ENCODE measurements at places on chromosomes 16 and 17.

- DNase-seq: no peak
Observed at GRCh38 chr17:41518789-41519449, at the start of gene KRT15. Gene KRT15, minus strand, starts transcription at chr17:41518890. Its CDS starts 63 bp downstream, at chr17:41518827.

DNA sequence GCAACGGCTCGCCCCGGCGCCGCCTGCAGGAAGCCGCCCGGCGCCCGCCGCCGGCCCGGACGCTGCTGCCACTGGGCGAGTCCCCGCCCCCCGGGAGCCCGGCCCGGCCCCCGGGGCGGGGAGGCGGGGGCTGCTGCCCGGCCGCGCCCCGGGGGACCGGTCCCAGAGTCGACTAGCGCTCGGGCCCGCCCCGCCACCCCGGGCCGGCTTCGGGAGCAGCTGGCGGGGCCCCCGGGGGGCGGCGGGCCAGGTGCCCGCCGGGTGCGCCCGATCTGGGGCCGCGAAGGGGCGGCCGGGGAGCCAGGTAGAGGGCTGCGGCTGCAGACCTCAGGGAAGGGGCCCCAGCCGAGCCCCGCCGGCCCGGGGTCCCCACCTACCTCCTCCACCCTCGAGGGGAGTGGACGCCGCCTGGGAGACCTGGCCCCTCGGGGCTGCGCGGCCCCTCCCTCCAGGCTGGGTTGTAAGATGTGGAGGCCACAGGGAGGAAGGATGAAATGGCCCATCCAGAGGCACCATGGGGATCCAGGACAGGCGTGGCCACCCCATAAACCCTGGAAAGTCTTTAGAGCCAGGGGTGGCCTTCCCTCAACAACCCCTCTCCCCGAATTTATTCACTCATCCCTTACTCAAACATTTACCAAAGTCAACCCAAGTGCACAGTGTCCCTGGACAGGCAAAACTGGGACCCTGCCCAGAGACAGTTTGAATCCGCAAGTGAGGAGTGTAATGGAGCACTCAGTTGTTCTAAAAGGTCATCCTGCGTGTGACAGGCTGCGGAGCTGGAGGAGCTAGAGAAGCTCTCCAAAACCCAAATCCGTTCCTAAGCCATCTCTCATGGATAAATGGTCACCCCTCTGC is at the start of gene CDYL2:
Gene CDYL2, minus strand, starts transcription at position 73 of the 858 bp plus-strand sequence. CDS start 425 bp downstream, outside the sequence.
- no peak for DNase-seq

GRCh38 chr16:82357237-82357636 is 187.2 kb upstream of the MPHOSPH6 start:
- DNase-seq: no peak

DNA sequence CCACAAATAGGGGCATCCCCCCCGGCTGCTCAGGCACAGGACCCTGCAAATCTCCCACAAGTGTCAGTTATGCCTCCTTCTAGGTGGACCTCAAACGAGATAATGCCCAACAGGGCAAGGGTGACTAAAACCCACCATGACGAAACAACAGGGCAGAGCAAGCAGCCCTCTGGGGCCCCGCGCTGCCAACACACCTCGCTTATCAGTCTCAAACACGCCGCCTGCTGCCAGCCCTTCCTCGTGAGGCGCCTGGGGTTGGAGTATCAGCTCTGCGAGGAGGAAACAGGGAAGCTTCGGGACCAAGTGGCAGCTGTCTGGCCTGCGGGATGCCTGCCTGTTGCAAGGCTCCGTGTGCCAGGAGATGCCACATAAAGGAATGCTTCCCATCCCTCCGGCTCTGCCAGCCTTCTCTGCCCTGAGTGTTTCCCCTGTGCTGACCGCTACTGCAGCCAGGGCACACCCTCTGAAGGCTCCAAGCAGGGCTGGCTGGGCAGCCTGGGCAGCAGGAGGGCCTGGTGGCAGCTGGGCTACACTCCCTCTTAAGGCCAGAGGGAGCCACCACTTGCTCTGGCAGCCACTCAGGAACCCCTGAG is 2.5 kb downstream of the SMIM5 start:
- DNase-seq: no peak

DNA sequence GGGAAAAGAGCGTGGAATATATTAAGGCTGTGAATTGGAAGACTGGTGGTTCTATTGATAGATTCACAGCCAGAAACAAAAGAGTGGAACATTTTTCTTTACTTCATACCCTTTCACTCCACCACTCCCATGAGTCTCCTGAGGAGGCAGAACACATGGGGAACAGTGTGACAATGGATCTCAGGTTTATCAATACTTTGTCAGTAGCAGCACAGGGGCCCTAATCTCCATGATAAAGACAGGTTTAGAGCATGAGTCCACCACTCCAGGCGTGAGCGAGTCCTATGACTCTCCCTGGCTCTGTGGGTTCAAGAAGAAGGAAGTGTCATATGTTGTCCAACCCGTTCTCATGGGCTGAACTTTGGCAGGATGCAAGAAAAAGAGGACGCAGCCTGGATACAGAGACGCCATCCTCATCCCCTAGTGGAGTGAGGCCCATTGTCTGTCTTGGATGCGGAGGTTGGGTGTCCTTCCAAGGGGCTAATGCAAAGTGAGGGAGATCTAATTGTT is 361.2 kb downstream of the TMEM114 start:
- DNase-seq: no peak

GRCh38 chr16:2852731-2853507 is 5.1 kb downstream of the PRSS22 start:
- no peak for DNase-seq

- DNase-seq: no peak
Observed at GRCh38 chr17:4333041-4333440, 33.4 kb downstream of the UBE2G1 start.

DNA sequence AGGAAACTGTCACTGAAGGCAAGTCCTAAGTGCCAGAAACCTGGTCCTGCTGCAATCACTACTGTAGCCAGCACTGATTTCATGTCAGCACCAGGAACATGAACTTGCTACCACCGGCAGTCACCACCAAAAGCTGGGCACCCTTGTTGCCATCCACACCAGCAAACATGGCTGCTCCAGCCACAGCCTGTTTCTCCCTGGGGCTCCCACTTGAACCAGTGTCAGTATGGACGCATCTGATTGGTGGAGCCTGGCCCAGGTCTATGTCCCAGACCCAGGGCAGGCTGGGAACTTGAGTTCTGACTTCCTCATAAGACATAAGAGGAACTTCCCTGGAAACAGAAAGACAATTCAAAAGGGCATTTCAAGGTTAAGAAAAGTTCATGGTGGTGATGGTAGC is 56.5 kb downstream of the COPRS start:
- no peak for DNase-seq

- DNase-seq: no peak
Observed at GRCh38 chr17:77667478-77667877, 291.0 kb upstream of the TNRC6C start.

GRCh38 chr17:1724869-1725641 is 551 bp downstream of the WDR81 start:
- DNase-seq: no peak

GRCh38 chr17:48137656-48138055 is 30.1 kb downstream of the SNX11 start:
- DNase-seq: no peak

GRCh38 chr17:75845058-75845711 is 981 bp upstream of the UNC13D start:
- DNase-seq: no peak

DNA sequence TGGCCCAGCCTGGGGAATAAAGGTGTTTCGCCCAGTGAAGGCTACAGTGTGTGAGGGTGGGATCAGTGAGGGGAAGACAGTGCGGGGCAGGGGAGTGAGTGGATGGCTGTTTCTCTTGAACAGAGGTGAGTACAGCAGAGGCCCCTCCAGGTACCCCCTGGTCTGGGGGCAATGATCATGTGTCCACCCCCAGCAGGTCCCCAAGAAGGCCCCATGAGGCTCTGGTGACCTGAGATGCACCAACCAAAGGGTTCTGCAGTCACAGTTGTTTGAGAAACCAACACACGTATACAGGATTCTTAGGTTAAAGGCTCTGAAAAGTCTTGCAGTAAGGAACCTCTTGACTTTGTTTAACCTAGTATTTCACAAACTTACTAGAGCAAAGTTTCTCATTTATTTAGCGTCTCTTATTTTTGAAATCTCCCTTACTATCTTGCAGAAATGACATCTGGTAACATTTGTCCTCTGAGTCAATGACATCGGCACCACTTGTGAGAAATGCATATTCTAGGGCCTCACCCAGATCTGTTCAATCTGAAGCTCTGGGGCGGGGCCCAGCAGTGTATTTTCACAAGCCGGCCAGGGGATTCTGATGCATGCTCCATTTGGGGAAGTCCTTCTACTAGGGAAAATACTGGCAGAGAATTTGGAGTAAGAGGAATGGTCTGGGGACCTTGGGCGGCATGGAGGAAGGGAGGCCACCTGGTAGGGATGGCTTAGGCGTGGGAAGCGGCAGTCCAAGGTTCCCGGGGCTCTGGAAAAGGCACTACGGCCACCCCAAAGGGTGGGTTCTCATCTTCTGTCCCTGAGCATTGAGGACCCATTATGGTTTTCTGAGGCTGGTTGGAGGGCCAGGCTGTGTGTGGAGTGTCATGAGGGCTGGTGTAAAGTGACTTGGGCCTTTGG is 217.3 kb downstream of the NTN1 start:
- peak; percentile 45 for DNase-seq

GRCh38 chr17:42386777-42387657 is 1.2 kb downstream of the STAT3 start:
- peak; percentile 46 for DNase-seq

GRCh38 chr16:4203748-4204147 is 38.1 kb downstream of the SRL start:
- DNase-seq: no peak

GRCh38 chr16:1771188-1771863 is at the start of gene NME3:
Gene NME3, minus strand, starts transcription at chr16:1771543. Its CDS starts 9 bp downstream, at chr16:1771534.
- DNase-seq: no peak

DNA sequence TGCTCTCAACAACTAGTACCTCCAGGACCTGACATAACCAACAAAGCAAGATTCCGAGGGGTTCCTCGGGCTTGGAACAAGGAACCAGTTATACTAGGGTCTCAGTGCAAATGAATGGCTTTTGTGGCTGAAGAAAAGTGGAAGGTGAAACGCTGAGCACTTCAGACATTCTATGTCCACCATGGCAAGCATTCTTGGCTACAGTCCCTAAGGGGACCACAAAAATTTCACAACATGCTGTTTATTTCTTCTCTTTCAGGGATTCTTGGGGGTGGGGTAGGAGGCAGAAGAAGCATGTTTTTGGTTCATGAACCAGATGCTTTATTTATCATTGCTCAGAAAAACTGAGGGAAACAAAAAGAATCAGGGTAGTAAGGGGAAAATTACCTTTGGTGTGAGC is 479.9 kb upstream of the CDH11 start:
- no peak for DNase-seq

GRCh38 chr16:19542138-19542821 is 13.2 kb upstream of the VPS35L start:
- DNase-seq: no peak

GRCh38 chr16:3578610-3579551 is 1.7 kb upstream of the NLRC3 start:
- no peak for DNase-seq

DNA sequence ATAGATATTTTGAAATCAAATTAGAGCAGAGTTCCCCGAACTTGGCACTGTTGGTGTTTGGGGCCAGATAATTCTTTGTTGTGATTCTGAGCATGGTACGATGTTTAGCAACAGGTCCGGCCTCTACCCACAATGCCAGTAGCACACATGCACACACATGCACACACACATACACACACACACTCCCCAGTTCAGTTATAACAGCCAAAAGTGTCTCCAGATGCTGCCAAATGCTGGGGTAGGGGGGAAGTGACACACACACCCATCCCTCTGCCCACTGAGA is 96.8 kb upstream of the PSMD7 start:
- DNase-seq: no peak

- DNase-seq: no peak
Observed at GRCh38 chr16:50718761-50719400, 23.0 kb upstream of the CYLD start.

DNA sequence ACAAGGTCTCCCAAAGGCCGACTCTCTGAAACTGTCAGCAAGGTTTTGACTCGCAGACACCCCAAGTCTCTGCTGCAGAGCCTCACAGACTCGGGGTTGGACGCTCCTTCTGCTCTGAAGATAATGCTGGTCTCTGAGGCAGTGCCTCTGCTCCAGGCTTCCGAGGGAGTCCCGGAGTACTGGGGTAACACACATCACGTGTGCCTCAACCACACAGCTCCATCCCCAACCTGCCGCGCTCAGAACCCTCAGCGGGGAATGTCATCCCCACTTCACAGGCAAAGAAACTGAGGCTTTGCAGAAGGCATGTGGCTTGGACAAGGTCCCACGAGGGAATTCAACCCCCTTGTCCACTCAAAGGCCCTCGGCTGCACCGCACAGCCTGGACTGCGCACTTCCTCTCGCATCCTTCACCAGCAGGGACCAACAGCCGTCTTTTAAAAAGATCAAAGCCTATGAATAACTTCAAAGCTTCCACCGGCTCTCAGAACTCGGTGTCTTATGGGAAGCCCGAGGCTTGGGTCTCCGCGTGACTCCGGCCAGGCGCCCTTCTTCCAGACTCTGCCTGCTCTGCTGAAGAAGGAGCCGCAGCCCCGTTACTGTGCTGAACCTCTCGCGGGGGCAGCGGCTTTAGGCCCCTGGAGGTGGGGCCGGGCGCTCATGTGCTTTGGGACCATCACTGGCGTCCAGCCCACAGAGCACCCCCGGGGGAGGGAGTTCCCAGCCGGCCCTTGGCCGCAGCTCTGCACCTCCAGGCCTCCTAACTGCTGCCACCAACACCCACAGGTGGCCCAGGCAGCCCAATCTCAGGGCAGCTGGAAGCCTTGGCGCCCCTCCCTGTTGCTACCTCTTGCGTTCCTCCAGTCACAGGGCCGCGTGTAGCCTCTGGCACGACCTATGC is 2.2 kb downstream of the TMEM204 start:
- no peak for DNase-seq

DNA sequence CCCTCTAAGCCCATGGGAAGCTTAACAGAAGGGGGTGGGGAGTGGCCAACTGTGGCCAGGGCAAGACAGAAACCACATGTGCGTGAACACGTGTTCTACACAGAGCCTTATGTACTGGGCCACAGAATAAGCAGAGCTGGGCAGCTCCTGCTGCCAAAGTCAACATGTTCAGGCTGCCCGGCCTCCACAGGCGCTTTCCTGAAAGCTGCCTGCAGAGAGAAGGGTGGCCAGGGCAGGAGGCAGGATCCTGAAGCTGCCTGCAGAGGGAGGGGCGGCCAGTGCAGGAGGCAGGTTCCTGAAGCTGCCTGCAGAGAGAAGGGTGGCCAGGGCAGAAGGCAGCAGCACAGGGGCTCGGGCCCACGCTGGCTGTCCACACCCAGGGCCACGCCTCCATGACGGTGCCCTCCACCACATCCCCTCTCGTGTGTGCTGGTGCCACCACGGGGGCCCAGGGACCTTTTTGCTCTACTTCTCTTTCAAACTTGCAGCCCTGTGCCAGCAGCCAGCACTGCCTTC is 79.5 kb downstream of the ANKRD11 start:
- peak; percentile 22 for DNase-seq

GRCh38 chr17:8935191-8935590 is 30.3 kb downstream of the PIK3R5 start:
- no peak for DNase-seq

GRCh38 chr17:80187090-80187489 is 17.3 kb downstream of the CARD14 start:
- no peak for DNase-seq
